ENCODE measurements at places on chromosomes 6 and 20.

DNA sequence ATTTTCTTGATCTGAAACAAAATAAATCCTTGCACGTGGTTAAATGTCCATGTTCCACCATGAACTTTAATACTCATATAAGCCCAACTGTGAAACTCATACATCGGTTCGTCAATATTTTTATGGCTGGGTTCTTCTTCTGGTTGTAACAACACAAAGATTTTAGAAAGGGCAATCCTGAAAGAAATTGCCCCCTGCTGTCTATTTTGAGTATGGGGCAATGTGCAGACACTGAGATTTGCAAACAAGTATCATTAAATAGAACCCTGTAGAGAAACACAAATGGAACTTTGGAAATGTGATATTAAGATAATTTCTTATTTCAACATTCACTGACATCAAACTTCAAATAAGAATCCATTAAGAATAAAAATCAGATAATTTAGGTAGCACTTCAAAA lies 80.2 kb upstream of the PHACTR1 start:
- DNase-seq: no peak

GRCh38 chr6:159121486-159121885 lies 47.7 kb upstream of the FNDC1 start:
- no peak for DNase-seq

GRCh38 chr6:115969930-115970273 lies 90.8 kb downstream of the FRK start:
- DNase-seq: no peak

DNA sequence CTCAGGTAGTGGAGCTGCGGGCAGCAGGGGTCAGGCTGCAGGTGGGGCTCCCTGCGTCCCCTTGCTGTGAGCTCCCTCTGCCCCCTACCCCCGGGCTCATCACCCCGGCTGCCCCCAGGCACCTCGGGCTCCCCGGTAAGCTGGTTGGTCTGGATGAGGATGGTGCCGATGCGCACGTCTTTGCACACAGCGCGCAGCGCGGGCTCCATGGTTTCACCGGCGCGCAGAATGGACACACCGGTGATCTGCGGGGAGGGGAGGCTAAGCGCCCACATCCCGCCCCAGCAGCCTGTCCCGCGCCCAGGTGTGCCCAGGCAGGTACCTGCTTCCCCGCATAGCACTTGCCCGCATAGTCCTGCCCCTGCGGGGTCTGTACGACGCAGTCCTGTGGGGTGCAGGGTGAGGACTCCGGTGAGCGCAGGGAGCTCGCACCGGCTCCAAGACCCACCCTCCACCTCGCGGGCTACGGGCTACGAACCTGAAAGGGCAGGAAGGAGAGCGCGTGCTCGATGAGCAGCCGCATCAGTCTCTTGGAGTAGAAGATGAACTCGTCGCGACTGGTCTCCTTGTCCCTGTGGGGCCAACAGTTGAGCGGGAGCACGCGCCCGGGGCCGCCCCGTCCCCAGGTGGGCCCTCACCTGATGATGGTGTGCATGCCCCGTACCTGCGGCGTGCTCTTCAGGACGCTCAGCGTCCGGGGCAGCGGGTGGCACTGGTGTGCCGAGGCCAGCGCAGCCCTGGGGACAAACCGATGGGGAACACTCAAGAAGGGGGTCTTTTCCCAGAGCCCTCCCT lies 15.5 kb downstream of the UCKL1 start:
- no peak for DNase-seq

GRCh38 chr6:85137865-85138264 lies 312.0 kb upstream of the NT5E start:
- no peak for DNase-seq

DNA sequence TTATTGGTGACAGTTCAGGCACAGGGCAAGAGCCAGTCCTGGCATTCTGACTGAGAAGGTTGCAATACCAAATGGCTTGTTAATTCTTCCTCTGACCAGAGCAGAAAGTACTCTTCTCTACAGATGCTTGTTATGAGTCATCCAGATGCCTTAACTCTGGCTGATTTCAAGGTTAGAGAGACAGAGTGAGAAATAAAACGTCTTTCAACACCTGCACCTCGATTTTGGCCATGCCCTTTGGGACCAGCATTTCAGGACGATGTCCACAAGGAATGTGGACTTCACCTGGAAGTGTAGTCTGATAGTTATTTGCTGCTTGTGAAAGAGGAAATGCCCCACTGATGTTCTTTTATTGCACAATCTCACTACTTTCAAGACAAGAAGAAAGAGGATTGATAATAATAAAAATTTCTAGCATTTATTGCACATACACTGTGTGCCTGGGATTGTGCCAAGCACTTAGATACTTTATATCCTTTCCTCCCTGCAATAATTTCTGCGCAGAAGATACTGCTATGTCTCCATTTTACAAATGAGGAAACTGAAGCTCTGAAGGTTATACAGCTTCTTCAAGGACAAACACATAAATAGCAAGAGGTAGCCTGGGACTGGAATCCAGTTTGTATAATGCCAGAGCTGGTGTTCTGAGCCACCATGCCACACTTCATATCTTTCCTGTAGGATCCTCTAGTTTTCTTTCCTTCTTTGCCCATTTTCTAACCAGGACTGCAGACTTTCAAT lies 33.5 kb upstream of the MCM3 start:
- no peak for DNase-seq

- no peak for DNase-seq
These were observed 523 bp downstream of the CPXM1 start for GRCh38 chr20:2799688-2800520.

DNA sequence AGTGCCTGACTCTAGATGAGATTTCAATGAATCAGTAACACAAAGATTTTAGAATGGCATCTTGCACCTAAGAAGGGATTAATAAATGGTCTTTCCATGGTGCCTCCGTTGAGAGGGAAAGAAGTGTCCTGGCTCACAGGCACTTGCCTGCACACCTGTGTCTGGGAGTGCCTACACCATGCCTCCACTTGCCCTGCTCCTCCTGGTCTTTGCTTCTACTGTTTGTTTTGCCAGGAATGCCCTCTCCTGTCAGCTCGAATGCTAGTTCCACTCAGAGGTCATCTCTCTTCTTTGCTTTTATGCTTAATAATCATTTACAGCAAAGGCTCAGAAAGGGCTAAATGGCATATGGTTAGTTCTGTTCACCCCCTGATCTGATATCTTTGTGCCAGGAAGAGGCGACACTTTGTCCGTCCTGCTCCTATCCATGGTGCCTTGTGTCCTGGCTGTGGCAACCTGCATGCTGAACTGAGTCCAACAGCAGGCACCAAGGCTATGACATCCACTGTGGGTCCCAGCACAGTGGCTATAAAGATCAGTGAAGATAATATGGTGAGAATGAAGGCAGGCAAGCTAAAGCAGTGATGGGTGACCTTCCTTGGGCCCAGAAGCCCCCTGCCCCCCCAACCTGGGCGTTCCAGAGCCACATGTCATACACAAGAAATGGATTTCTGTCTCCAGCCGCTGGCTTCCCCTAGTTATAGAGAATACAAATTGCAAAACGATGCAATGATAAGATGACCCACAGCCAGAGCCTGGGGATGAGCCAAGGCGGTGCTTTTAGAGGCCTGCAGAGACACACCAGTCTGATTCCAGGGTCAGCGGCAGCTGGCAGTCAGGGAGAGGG lies 1.4 kb downstream of the C6orf132 start:
- DNase-seq: no peak

GRCh38 chr6:76275746-76276145 lies 203.3 kb upstream of the IMPG1 start:
- peak; percentile 1 for DNase-seq

- no peak for DNase-seq
These were observed 73.6 kb upstream of the RNF146 start for GRCh38 chr6:127192911-127193541.

GRCh38 chr20:21303872-21304586 lies 898 bp downstream of the XRN2 start:
- DNase-seq: no peak
